ENCODE measurements at places on chromosomes 2 and 18. TPM values are rescaled to one million over a fixed set of nuclear protein-coding genes. Genes with fewer than 3 reads are reported as not detected.

Gene MSH6
- 154 TPM for total RNA-seq

Gene ZBTB7C
- total RNA-seq = 0.57 TPM

Gene TBR1
- not detected for total RNA-seq

Gene RPRD1A
- 75.2 TPM for total RNA-seq

DNA sequence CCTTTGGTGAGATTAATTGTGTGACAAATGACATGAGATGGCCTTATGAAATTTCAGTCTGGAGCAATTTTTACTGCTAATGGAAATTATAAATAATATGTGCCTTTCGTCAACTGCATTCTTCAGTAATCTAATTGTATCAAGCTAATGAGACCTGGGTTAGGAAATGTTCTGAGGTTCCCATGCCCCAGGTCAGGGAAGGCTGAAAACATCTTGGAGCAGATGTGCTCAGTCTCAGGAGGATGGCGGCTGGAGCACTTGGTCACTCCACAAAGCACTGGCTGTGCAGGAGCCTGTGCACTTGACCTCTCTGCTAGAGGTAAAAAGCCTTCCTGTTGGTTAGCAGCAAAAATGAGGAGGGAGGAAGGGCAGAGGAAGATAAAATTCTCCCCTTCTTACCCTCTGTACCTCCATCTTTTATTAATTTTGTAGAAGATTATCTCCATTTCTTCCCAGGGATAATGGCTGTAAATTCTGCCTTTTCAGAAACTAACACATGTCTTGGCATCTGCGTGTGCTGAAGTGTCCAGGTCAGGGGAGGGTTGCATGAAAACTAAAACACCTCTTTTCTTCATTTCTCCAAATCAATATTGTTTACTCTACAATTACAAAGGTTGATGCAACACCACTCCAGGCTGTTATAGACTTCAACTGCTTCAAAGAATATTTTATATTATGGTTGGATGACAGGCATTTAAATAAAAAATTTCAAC is 1606.4 kb upstream of the ACVR2A start:
- peaks cover 21% of the 10 kb centered on the region for H3K4me1 ChIP-seq
- no peak overlapping the region for H3K4me3 ChIP-seq
- H3K27ac ChIP-seq = no peak overlapping the region
- no peaks in the 10 kb centered on the region for H3K36me3 ChIP-seq
- DNase-seq = no peak
- H3K27me3 ChIP-seq = no peaks in the 10 kb centered on the region

GRCh38 chr2:222249444-222249843 is 49.4 kb downstream of the PAX3 start:
- no peaks in the 10 kb centered on the region for H3K36me3 ChIP-seq
- DNase-seq = no peak
- no peak overlapping the region for H3K27ac ChIP-seq
- no peak overlapping the region for H3K4me3 ChIP-seq
- peaks cover 81% of the 10 kb centered on the region for H3K27me3 ChIP-seq
- no peaks in the 10 kb centered on the region for H3K4me1 ChIP-seq

- DNase-seq = no peak
- peaks cover 2% of the 10 kb centered on the region for H3K4me1 ChIP-seq
- no peak overlapping the region for H3K27ac ChIP-seq
- H3K36me3 ChIP-seq = no peaks in the 10 kb centered on the region
- H3K27me3 ChIP-seq = no peaks in the 10 kb centered on the region
These were observed 180.6 kb upstream of the EPAS1 start for GRCh38 chr2:46116553-46116991.

GRCh38 chr2:218615868-218616315 is 8.2 kb downstream of the PLCD4 start:
- no peaks in the 10 kb centered on the region for H3K27me3 ChIP-seq
- no peak overlapping the region for H3K27ac ChIP-seq
- no peaks in the 10 kb centered on the region for H3K36me3 ChIP-seq
- no peaks in the 10 kb centered on the region for H3K4me1 ChIP-seq
- DNase-seq = no peak

DNA sequence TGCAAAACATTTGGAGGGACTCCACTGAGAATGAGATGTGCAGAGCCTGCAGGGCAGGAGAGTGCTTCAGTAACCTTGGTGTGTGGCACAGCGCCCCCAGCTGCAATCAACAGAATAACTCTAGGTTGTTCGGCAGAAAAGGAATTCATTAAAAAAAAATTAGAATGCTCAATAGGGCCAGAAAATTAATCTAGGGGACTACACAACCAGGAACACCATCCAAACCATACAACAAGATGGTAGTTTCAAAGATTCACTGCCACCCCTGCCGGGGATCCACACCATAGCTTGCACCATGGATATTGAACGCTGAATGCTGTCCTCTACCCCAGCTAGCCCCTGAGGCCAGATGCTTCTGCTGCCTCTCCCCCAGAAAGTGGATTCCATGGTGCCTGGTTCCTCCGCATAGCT is 50.1 kb downstream of the THUMPD2 start:
- H3K4me1 ChIP-seq = peaks cover 18% of the 10 kb centered on the region
- no peak overlapping the region for H3K27ac ChIP-seq
- H3K4me3 ChIP-seq = no peak overlapping the region
- peaks cover 1% of the 10 kb centered on the region for H3K36me3 ChIP-seq

- no peak overlapping the region for H3K4me3 ChIP-seq
- peaks cover 1% of the 10 kb centered on the region for H3K4me1 ChIP-seq
- no peak for DNase-seq
- peaks cover 19% of the 10 kb centered on the region for H3K36me3 ChIP-seq
- H3K27me3 ChIP-seq = no peaks in the 10 kb centered on the region
- H3K27ac ChIP-seq = no peak overlapping the region
These were observed 96.0 kb upstream of the WDSUB1 start for GRCh38 chr2:159382447-159383028.

GRCh38 chr2:182586426-182586825 is 129.6 kb upstream of the DNAJC10 start:
- H3K4me3 ChIP-seq = no peak overlapping the region
- no peak for DNase-seq
- H3K4me1 ChIP-seq = peaks cover 16% of the 10 kb centered on the region
- no peaks in the 10 kb centered on the region for H3K36me3 ChIP-seq

DNA sequence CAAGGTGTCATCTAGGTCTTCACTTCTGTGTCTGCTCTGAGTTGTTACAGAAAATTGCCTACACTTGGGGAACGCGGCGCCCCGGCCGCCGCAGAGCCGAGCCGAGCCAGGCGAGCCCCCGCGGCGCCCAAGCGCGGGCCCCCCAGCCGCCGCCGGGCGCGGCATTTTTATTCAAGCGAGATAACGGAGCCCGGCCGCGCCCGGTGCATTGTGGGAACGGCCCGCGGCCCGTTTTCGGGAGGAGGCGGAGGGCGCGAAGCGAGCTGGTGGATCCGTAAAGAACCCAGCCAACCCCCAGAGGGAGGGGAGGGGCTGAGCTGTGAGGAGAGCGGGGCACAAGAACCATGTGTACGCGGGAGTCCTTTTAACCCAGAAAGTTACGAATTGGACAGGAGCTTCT is 191.8 kb downstream of the FTCDNL1 start:
- DNase-seq = peak; percentile 30
- no peak overlapping the region for H3K27ac ChIP-seq
- H3K4me1 ChIP-seq = no peaks in the 10 kb centered on the region
- H3K4me3 ChIP-seq = peak overlapping the region; percentile 53
- H3K36me3 ChIP-seq = no peaks in the 10 kb centered on the region

All from progenitor cell of endocrine pancreas (in vitro differentiated cells).